ENCODE measurements at places on chromosomes 7 and 10. TPM values are rescaled to one million over a fixed set of nuclear protein-coding genes. Genes with fewer than 3 reads are reported as not detected.
A peak's percentile ranks its signal among the peaks of the same experiment; 100 is the strongest.

Gene IQUB
- 0.25 TPM for total RNA-seq

Gene CABCOCO1
- total RNA-seq, result not detected

- DNase-seq, result no peak
These were observed 28.0 kb upstream of the IKZF1 start for GRCh38 chr7:50276483-50276882.

Gene HOXA7
- total RNA-seq, result 38.9 TPM

DNA sequence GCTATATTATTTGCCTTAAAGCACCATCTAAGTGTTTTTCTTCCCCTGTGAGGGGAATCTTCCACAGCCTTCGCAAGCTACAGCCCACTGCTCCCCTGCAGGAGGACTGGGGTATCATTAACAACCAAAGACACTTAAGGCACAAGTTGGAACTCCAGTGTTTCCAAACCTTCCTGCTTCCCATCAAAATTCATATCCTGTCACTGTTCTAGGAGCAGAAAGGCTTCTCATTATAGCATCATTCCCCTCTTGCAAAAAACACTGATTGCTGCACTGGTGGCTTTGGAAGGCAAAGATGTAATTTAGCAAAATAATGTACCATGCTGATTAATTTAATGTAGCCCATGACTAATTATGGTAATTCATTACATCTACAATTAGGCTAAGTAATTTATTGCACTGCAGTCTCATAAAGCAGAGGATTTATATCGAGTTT lies 207.2 kb downstream of the SKAP2 start:
- DNase-seq, result no peak

DNA sequence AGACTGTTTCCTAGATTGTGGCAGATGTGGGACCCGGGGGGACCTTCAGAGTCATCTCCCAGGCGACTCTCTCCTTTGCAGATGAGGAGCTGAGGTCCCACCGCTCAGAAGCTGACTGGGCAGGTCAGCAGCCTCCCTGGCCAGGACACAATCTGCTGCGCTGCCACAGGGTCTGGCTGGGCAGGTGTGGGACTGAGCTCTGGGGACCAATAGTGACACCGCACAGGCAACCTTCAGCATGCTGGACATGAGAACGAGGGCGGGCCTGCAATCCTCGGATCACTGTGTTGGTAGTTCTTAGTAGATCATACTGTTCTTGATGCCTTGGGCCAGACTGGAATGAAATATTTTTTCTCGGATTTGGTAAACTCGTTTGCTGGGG lies 20.5 kb upstream of the CRYGN start:
- no peak for DNase-seq

Gene GPER1
- 20.8 TPM for total RNA-seq

Gene SLC26A3
- 3,814 TPM for total RNA-seq

Gene SLC13A4
- total RNA-seq, result not detected

Gene MAGI2
- 3.5 TPM for total RNA-seq

- no peak for DNase-seq
These were observed 11.9 kb downstream of the CYTH3 start for GRCh38 chr7:6260291-6261187.

GRCh38 chr7:142878315-142878714 lies 7.2 kb downstream of the TRPV6 start:
- DNase-seq, result no peak

- no peak for DNase-seq
These were observed 3.9 kb upstream of the HPS1 start for GRCh38 chr10:98450618-98451017.

- DNase-seq, result peak; percentile 97
These were observed 18.4 kb upstream of the PDGFA start for GRCh38 chr7:537911-538634.

Gene DPP6
- 2.9 TPM for total RNA-seq

DNA sequence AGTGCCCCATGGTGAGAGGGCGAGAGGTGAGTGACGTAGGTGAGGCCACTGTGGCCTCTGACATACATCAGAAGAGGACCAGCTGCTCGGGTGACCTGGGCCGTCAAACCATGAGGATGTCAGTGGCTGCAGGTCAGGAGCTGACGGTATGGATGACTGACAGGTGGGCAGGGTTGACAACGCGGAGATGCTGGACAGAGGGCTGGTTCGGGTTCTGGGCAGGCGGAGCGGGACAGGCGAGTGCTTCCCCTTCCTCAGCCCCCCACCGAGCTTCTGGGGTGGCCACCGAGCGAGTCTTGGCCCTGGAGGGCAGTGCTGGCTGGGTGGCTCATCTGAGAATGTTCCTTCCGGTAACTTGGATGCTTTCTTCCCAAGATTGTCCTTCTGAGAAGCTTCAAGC lies 91.8 kb downstream of the ACTR3B start:
- DNase-seq, result no peak

DNA sequence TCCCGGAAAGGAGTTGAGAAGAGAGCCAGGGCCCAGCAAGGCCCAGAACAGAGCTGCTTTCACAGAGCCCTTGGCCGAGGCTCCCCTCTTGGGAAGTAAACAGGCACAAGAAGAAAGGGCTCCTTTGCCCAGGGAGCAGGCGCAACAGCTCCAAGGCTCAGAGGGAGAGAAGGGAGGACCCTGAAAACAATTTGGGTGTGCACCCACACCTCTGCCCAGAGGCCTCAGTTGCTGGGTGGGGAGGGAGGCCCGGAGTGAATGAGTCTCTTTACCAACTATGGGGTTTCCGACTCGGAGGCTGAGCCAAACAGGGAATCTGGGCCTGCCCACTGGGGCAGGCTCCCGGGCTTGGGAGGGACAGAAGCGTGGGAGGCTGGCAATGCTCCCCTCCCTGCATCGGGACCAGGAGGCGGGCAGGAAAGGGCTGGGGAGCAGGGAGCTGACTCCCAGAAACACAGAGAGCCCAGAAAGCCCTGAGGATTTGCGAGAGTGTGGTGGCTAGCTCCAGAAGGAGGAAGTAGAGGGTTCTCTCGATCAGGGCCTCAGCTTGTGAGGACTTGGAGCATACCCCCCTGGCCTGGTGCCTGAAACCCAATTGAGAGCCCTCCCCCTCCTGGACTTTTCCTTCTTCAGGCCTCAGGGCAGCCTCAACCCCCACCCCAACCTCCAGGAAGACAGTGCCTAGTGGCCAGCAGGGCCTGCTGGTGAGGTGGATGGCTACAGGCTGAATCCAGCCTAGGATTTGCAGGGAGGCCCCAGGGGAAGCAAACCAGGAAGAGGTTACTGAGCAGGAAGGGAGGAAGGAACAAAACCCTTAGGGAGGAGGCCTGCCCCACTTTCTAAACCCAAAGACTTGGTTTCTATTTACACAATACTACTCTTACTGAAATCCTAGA lies 6.2 kb downstream of the C10orf105 start:
- DNase-seq, result peak; percentile 83

- DNase-seq, result no peak
These were observed 153.8 kb downstream of the PLPP4 start for GRCh38 chr10:120610791-120611190.
